Type B pancreatic cell (in vitro differentiated cells): ENCODE measurements at places on chromosomes 13 and 19.

DNA sequence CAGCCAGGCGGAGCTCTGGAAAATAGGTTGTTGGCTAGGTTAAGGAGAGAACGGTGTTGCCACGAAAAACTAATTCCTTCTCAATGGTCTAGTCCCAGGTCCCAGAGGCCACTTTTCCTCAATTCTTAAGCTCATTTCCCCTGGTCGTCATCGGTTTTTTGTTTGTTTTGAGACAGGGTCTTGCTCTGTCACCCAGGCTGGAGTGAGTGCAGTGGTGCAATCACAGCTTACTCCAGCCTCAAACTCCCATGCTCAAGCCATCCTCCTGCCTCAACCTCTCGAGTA is 1.2 kb downstream of the SF3A2 start:
- H3K27ac ChIP-seq = peak overlapping the region; percentile 99
- H3K4me1 ChIP-seq = peaks cover 50% of the 10 kb centered on the region
- H3K4me3 ChIP-seq = peak overlapping the region; percentile 100
- DNase-seq = no peak

GRCh38 chr13:43872181-43872580 is 7.4 kb downstream of the CCDC122 start:
- no peak overlapping the region for H3K4me3 ChIP-seq
- DNase-seq = no peak
- no peaks in the 10 kb centered on the region for H3K4me1 ChIP-seq

DNA sequence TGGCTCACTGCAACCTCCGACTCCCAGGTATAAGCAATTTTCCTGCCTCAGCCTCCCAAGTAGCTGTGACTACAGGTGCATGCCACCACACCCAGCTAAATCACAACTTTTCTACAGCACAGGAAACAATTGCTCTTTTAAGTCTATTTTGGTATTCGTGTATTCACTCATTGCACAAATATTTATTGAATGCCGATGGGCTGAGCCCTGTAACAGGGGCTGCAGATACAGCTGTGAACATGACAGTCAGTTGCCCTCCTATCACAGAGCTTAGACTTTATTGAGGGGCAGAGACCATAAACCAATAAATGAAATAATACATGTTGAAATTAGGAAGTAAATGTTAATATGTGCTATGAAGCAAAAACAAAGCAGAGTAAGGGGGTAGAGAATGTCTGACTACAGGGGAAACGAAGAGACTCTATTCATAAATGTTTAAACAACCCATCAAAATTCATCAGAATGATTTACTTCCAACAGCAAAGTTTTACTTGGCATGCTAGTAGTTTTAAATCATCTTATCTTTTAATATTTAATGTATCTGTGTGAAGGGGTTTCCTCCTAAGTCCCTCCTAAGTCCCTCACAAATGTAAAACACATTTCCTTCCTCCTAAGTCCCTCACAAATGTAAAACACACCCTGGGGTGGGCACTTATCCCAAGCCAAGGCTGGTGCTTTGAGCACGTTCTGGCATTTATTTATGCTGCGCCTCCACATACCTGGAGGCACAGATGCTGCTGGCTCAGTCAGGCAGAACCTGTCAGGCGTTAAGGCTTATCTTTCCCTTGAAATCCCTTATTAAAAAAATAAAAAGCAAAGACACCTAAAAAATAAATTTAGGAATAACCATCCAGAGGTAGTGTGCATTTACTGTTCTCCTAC is 140.8 kb downstream of the MIPEP start:
- no peaks in the 10 kb centered on the region for H3K36me3 ChIP-seq
- H3K4me1 ChIP-seq = peaks cover 38% of the 10 kb centered on the region
- no peaks in the 10 kb centered on the region for H3K27me3 ChIP-seq
- H3K27ac ChIP-seq = peak overlapping the region; percentile 89
- no peak for DNase-seq

DNA sequence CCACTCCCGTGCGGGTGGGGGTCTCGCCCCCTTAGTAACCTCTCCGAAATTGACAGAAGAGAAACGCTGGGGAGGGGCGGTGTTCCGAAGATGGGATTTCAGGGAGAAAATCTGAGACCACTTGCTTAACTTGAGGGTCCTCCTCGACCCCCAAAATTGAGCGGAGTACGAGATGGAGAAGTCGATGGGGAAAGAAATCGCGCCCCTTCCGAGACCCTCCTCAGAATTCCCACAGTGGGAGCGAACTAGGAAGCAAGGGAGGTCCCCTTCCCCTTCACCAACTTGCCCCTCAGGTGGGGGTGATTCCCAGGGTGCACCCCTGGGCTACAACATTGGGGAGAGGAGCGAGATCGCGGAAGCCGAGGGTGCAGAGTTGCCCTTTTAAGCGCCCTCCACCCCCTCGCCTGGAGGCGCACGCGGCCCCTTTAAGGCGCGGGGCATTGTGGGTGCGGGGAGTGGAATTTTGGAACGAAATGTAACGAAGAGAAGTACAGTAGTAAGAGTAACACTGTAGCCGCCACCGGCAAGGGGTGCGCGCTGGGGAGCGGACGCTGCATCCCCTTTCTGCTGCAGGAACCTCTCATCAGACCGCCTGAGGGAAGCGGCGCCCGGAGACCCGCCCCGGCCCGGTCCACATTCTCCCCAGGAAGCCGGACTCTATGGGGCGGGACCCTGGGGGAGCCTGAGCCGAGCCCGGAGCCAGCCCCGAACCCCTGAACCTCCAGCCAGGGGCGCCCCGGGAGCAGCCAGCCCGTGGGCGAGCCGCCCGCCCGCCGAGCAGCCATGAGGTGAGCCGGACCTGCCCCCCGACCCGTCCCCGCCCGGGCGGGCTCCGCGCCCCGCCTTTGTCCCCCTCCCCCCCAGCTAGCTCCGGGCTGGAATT is at the start of gene VASP:
Gene VASP, plus strand, starts transcription at position 491 of the 883 bp plus-strand sequence. Its CDS starts 293 bp downstream, at position 784.
- H3K27me3 ChIP-seq = peaks cover 22% of the 10 kb centered on the region
- H3K4me3 ChIP-seq = peak within 1 kb of the TSS; percentile 95
- peaks cover 10% of the 10 kb centered on the region for H3K4me1 ChIP-seq

DNA sequence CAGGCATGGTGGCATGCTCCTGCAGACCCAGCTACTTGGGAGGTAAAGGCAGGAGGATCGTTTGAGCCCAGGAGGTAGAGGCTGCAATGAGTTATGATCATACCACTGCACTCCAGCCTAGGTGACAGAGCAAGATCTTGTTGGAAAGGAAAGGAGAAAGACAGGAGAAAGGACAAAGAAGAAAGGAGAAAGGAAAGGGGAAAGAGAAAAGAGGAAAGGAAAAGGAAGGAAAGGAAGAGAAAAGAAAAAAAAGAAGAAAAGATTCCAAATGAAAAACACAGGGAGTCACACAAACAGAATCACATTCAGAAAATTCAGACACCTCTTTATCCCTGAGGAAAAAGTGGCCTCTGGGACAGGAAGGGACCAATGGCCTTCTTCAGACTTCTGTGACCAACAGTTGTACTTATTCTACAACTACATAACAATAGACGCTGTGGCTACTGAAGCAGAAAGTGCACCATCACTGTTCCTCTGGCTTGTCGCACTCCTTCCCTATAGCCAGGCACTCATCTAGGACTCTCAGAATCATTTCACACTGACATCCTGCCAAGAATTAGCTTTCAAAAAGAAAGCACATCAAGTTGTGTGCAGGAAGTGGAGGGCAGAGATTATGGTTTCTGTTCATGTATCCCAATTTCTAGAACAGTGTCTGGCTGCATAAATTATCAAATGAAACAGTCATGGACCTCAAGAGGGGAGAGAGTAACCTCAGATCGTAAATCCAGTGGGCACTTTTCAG is 5.9 kb downstream of the MTMR6 start:
- no peak for DNase-seq
- peaks cover under 1% of the 10 kb centered on the region for H3K27me3 ChIP-seq
- H3K36me3 ChIP-seq = peaks cover 4% of the 10 kb centered on the region
- no peak overlapping the region for H3K27ac ChIP-seq

GRCh38 chr13:113528101-113528812 is 37.7 kb upstream of the DCUN1D2 start:
- H3K4me1 ChIP-seq = peaks cover under 1% of the 10 kb centered on the region
- no peak for DNase-seq
- H3K4me3 ChIP-seq = no peak overlapping the region
- no peak overlapping the region for H3K27ac ChIP-seq
- peaks cover 33% of the 10 kb centered on the region for H3K36me3 ChIP-seq
- no peaks in the 10 kb centered on the region for H3K27me3 ChIP-seq

GRCh38 chr19:40622773-40623075 is 21.6 kb downstream of the LTBP4 start:
- DNase-seq = no peak
- no peak overlapping the region for H3K27ac ChIP-seq
- peaks cover 23% of the 10 kb centered on the region for H3K36me3 ChIP-seq

GRCh38 chr13:112854321-112854720 is 114.7 kb upstream of the MCF2L start:
- H3K27me3 ChIP-seq = no peaks in the 10 kb centered on the region
- H3K36me3 ChIP-seq = peaks cover 28% of the 10 kb centered on the region
- H3K27ac ChIP-seq = no peak overlapping the region
- no peak overlapping the region for H3K4me3 ChIP-seq
- peaks cover 18% of the 10 kb centered on the region for H3K4me1 ChIP-seq

GRCh38 chr13:109152311-109152820 is 523.0 kb downstream of the MYO16 start:
- no peak for DNase-seq
- peaks cover 17% of the 10 kb centered on the region for H3K4me1 ChIP-seq
- no peak overlapping the region for H3K4me3 ChIP-seq
- no peaks in the 10 kb centered on the region for H3K27me3 ChIP-seq
- H3K27ac ChIP-seq = no peak overlapping the region

GRCh38 chr19:1671716-1672037 is 19.3 kb upstream of the TCF3 start:
- H3K4me1 ChIP-seq = peaks cover 10% of the 10 kb centered on the region
- no peak for DNase-seq
- H3K27me3 ChIP-seq = peaks cover 67% of the 10 kb centered on the region
- no peak overlapping the region for H3K27ac ChIP-seq
- no peaks in the 10 kb centered on the region for H3K36me3 ChIP-seq

- no peaks in the 10 kb centered on the region for H3K36me3 ChIP-seq
- H3K4me3 ChIP-seq = no peak overlapping the region
- DNase-seq = no peak
- no peaks in the 10 kb centered on the region for H3K27me3 ChIP-seq
These were observed 2862.8 kb upstream of the PCDH20 start for GRCh38 chr13:64278493-64278892.

DNA sequence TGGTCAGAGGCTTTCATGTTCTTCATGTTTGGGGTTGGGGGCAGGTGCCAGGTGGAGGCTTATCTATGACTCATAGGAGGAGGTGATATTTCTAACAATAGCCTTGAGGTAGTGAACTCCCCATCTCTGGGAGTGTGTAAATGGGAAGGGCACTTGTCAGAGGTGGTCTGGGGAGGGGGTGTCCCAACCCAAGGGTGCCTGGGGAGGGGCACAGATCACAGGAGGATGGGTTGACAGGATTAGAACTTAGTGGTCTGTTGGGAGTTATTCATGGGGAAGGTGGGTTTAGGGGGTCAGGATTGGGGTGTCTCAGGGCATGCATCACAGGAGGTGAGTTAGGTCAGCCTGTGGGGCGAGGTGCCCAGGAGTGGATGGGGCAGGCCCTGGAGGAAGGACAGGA is 1.6 kb downstream of the ACTL9 start:
- no peak overlapping the region for H3K27ac ChIP-seq
- H3K4me3 ChIP-seq = no peak overlapping the region
- peaks cover 20% of the 10 kb centered on the region for H3K27me3 ChIP-seq
- H3K4me1 ChIP-seq = no peaks in the 10 kb centered on the region
- H3K36me3 ChIP-seq = no peaks in the 10 kb centered on the region

GRCh38 chr13:22287343-22287920 is 616.6 kb downstream of the FGF9 start:
- peaks cover 12% of the 10 kb centered on the region for H3K4me1 ChIP-seq
- H3K4me3 ChIP-seq = no peak overlapping the region

GRCh38 chr13:77696879-77697216 is 639 bp upstream of the SLAIN1 start:
- H3K36me3 ChIP-seq = peaks cover 4% of the 10 kb centered on the region
- peak overlapping the region; percentile 79 for H3K27ac ChIP-seq
- DNase-seq = no peak

DNA sequence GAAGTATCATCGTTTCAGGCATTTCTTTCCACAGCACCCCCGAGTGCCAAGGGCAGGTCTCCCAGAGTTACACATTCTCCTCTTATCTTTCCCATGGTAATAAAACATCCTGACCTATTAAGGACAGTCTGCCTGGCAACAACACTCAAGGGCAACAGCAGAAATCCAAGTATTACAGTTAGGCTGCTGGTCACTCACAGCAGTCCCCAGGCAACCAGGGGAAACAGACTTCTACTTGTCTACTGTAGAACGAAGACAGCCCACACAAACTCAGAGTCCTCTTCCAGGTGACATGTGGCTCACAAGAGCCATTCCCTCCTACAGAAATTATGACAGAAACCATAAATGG is 24.3 kb downstream of the RCBTB1 start:
- H3K27ac ChIP-seq = peak overlapping the region; percentile 45
- H3K4me1 ChIP-seq = peaks cover 5% of the 10 kb centered on the region
- H3K27me3 ChIP-seq = peaks cover 2% of the 10 kb centered on the region
- no peak for DNase-seq
- peak overlapping the region; percentile 11 for H3K4me3 ChIP-seq
